Epithelial cell of proximal tubule (primary cell): ENCODE measurements at places on chromosomes 5 and 9.

DNA sequence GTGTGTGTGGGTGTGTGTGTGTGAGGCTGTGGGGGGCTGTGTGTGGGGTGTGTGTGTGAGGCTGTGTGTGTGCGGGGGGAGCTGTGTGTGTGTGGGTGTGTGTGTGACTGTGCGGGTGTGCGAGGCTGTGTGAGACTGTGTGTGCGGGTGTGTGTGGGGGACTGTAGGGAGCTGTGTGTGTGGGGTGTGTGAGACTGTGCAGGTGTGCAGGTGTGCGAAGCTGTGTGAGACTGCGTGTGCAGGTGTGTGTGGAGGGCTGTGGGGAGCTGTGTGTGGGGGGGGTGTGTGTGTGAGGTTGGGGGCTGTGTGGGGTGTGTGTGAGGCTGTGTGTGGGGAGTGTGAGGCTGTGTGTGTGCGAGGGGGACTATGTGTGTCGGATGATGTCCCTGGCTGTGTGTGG is 23.2 kb downstream of the AHRR start:
- no peak for DNase-seq

DNA sequence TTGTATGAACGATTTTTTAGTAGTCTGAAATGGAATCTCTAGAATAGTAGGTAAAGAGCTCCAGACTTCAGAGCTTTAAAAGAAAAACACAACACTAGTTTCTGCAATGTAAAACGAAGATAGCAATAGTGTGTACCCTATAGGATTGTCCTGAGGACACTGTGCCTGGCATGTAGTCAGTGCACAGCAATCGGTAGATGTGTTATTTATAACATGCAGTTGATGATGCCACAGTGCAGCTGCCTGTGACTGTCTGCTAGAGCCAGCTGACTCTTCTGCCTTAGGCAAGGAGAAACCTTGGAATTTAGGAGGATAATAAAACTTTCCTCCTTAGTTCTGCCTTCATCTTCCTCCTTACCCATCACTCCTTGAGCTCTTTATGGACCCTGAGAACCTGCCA is 27.7 kb upstream of the TMOD1 start:
- no peak for DNase-seq

DNA sequence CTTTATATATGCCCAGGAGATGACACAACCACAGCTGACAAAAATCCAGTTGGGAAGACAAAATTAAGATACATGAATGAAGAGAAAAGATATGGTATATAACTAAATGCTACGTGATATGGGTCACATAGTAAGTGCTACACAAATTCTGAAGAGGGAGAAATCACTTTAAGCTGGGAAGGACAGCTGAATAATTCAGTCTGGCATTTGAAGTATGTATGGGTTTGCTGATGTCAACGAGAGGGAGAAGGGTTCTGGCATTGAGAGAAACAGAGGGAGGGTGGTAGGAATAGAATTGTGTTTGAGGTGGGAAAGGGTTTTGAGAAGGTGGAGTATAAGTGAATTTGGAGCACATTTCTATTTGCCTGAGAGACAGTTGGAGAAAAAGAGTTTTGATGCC is 6.7 kb upstream of the SLIT3 start:
- no peak for DNase-seq

DNA sequence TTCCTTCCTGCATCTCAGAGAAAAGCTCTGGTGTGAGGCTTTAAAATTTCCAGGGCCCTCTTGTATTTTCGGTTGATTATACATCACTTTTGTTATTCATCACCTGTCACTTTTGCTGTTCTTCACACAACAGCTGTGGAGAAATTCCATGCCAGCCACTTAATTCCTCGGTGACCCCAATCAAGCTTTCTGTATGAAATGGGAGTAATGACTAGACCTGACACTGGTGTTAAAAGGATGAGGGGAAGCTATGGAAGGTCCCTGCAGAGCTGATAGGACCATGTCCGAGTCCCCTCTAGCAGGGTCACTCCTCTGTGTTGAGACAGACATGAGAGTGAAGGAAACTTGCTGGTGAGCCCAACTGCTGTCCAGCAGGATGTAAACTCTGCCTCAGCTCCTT is 59.7 kb downstream of the GPR21 start:
- no peak for DNase-seq

DNA sequence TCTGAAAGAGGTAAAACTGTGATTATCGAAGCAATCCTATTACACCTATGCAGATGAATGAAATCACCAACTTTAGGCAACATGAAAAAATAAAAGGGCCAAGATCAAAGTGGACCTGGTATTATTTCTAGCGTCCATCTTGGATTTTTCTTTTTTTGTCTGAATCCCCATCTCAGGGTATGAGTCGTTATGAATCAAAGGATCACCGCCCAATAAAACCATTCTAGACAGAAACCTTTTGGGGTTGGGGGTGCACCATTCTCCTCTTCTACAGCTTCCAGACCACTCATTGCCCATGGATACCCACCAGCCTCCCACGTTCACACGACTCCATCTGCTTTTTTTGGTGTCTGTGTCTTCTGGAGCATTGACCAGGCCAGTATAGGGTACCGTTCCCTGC is 33.4 kb downstream of the MAP1B start:
- no peak for DNase-seq

GRCh38 chr9:79470954-79471353 is 100.8 kb upstream of the TLE4 start:
- no peak for DNase-seq

DNA sequence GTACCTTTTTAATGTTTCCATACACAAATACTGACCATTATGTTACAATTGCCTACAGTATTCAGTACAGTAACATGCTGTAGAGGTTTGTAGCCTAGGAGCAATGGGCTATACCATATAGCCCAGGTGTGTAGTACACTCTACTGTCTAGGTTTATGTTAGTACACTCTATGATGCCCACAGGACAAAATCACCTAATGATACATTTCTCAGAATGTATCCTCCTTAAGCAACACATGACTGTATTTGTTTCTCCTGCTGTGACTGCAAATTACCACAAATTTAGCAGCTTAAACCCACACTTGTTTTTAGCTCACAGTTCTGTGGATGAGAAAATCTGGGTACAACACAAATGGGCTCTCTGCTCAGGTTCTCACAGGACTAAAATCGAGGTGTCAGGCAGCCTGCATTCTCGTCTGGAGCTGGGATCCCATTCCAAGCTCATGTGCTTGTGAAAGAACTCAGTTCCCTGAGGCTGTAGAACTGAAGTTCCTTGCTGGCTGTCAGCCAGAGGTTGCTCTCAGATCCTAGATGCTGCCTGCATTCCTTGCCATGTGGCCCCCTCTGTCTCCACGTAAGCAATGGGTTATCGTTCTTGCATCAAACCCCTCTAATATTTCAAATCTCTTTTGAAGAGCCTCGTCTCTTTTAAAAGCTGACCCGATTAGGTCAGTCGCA is 38.6 kb upstream of the PIK3R1 start:
- no peak for DNase-seq

DNA sequence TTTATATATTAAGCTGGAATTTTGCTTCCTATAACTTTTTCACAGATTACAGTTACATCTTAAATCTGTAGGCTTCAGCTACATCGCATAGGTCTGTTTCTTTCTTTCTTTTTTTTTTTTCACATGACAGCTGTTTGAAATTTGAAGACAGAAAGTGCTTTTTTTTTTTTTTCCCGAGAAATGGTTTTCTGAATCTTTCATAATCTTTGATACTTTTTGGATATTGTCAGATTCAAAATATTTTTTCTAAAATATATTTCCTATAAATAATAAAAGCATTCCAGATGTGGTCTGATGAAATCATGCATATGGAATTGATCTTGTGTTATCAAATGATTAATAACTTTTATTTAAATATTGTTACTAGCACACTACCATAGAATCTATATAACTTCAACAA is 212.2 kb downstream of the TAF11L14 start:
- DNase-seq: no peak

GRCh38 chr9:35757226-35757891 is 3.3 kb upstream of the MSMP start:
- no peak for DNase-seq

DNA sequence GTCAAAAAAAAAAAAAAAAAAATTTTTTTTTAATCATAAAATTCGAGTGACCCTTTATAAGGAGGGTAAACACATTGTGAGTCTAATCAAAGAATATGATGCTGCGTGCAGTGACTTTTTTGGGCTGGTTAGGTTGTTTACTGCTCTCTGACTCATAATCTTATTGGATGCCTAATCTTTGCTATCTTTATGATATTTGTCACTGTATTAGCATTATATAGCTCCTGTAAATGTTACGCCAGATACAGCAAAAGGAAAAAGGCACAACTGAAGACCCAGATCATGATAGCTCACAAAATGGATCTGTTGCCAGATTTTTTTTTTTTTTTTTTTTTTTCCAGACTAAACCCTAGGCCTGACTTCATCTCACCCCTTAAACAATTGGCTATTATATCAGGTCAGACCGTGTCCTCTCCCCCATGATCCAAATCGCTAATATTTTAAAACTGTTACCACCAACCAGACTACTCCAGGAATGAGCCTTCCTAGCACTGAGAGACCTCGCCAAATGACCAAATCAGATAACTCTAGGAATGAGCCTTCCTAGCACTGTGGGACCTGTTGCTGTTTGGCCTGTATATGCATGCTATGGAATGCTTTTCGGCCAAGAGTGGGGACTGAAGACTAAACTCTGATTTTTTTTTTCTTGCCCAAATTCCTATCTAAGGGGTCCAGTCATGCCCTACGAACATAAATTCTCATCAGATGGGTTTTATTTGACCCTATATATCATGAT is 131.7 kb upstream of the MYO10 start:
- no peak for DNase-seq

- no peak for DNase-seq
Observed at GRCh38 chr5:11126844-11127243, 365.8 kb upstream of the DAP start.

DNA sequence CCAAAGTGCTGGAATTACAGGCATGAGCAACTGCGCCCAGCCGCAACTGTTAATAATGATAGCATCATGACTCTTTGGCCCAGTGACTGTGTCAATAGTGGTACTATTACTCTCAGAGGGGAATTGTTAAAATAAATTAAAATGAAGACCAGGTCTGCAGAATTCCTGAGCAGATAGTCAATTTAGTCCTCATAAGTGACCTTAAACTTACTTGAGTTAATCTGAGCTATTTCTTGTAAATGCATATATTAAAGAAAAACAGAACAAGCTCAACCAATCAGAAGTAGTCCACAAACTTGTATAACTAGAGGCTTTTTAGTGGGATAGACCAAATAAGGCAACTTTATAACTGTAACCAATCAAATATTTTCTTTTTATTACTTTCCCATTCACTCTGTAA is 1.7 kb upstream of the RECK start:
- no peak for DNase-seq

- no peak for DNase-seq
Observed at GRCh38 chr5:153678617-153679329, 188.3 kb downstream of the GRIA1 start.

DNA sequence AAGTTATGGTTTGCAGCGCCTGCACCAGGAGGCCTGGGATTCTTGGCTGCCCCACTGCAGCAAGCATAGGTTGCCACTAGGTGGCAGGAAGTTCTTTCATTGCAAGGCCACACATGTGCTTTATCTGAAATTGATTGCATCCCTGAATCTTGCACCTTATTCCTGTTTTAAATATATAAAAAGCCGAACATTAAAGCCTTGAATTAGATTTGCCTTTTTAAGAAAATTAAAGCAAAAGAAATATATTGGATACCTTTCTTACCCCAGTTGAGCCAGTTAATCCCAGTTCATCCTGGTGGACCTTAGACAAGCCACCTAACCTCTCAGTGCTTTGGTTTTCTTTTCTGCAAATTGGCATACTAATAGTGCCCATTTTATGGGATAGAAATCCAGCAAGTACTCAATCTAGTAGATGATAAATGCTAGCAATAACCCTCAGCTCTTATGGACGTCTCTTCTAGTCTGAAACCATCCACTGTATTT is 6.3 kb upstream of the TRMT10B start:
- no peak for DNase-seq

GRCh38 chr5:6903934-6904333 is 190.7 kb downstream of the TENT4A start:
- no peak for DNase-seq

DNA sequence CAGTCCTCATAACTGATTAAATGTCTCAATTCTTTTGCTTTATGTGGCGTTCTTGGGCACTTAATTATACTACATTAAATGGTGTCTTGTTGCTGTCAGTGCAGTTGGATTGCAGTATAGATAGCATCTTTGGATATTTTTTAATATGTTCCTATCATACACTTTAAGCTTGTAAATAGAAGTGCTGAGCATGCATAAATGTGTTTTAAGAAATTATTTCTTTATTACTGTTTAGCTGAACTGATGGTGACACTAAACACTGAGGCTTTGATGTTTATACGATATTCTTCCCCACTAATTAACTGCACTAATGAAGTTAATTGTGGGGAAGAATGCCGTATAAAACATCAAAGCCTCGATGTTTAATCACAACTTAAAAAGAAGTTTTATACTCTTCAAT is 116.6 kb downstream of the TLE4 start:
- no peak for DNase-seq

- no peak for DNase-seq
Observed at GRCh38 chr9:19457693-19458009, 48.8 kb downstream of the ACER2 start.

DNA sequence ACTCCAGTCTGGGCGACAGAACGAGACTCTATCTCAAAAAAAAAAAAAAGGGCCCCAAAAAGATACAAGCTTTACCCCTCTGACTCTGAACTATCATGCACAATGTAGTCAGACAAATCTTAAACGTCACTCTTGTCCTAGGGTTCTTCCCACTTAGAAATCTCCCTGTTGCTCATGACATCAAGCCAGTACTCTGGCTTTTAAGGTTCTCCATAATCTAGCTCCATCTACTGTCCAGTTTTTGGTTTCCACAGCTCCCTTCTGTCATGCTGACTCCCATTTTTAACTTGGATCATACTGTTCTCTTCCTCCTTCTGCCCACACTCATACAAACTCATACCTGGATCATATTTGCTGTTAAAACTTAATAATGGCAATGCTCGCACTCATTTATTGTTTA is 156.7 kb upstream of the TLX3 start:
- DNase-seq: no peak

DNA sequence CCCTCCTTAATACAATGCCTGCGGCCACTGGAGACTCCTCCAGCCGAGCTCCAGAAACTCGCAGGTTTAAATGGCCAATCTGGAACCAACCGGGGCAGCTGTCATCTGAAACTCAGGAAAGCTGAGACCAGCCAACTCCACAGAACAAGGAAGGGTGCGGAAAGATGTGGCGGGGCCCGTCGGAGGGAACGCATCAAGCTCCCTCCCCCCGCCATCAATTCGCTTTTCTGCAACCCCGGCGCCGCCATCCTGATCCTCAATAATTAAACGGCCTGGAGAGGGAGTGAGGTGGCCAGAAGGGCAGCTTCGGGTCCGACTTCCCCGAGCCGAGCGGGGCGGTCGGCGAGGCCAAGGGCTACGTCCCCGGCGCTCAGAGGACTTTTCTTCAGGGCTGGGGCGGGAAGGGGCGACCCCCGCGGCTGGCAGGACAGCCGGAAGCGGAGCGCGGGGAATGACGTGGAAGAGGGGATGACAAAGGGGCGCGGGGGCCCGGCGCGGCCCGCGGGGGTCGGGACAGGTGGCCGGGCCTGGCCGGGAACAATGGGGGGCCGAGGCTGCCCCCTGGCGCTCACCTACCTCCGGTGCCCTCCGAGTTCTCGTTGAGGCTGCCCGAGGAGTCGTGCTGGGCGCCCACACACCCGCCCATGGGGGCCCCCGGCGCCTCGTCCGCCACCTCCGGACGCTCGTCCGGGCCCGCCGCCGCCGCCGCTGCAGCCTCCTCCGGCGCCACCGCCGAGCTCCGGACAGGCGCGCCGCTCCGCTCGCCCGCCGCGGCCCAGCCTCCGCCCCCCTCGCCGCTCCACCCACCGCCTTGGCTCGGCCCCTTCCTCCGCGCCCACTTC is at the start of gene UBTD2:
TSS of gene UBTD2 (minus strand) at position 745 of the 842 bp plus-strand sequence. CDS start at position 646, 99 bp downstream.
- DNase-seq: no peak
